ENCODE measurements at places on chromosomes 6 and 20.
A peak's percentile ranks its signal among the peaks of the same experiment; 100 is the strongest.

- H3K27ac ChIP-seq, result no peak overlapping the region
- DNase-seq, result no peak
- no peaks in the 10 kb centered on the region for H3K4me1 ChIP-seq
- no peaks in the 10 kb centered on the region for H3K27me3 ChIP-seq
- no peaks in the 10 kb centered on the region for H3K36me3 ChIP-seq
These were observed 35.4 kb upstream of the HMGN3 start for GRCh38 chr6:79269877-79270276.

DNA sequence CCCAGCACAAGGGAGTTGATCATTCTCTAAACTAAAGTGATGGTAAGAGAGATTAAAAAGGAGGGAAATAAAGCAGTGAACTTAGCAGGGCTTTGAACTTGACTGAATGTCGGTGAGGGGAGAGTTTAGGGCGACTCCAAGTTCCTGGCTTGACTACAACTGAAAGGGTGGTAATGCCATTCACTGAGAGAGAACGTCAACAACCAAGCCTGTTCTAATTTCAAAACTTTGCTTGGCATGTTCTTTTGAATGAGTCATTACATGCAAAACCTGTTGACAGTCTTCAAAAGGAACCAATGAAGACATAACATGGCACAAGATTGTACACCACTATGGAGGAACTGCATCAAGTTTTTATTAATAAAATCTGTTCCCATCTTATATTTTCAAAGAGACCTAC lies 10.3 kb upstream of the MYB start:
- no peak for DNase-seq
- no peak overlapping the region for H3K27ac ChIP-seq
- H3K4me1 ChIP-seq, result no peaks in the 10 kb centered on the region
- no peaks in the 10 kb centered on the region for H3K27me3 ChIP-seq
- no peaks in the 10 kb centered on the region for H3K36me3 ChIP-seq
- no peak overlapping the region for H3K4me3 ChIP-seq

- H3K27me3 ChIP-seq, result no peaks in the 10 kb centered on the region
- H3K27ac ChIP-seq, result no peak overlapping the region
- H3K4me3 ChIP-seq, result no peak overlapping the region
- DNase-seq, result peak; percentile 83
- no peaks in the 10 kb centered on the region for H3K36me3 ChIP-seq
- H3K4me1 ChIP-seq, result peaks cover 8% of the 10 kb centered on the region
These were observed 19.6 kb upstream of the TRAM2 start for GRCh38 chr6:52596371-52597028.

DNA sequence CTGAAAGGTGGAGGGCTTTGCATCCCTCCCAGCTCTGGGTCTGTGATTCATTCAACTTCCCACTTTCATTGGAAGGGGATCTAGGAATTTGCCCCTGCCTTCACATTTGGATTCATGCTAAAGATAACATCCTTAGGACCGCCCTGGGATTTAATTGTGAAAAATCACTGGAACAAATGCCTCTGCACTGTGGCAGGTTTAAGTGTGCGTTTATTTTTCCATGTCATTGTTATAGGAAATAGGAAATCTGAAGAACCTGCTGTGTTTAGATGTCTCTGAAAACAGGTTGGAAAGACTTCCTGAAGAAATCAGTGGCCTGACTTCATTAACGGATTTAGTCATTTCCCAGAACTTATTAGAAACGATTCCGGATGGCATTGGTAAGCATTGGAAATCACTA lies 104.7 kb downstream of the LRRC1 start:
- peaks cover 4% of the 10 kb centered on the region for H3K36me3 ChIP-seq
- H3K27ac ChIP-seq, result no peak overlapping the region
- H3K4me3 ChIP-seq, result no peak overlapping the region
- no peak for DNase-seq
- no peaks in the 10 kb centered on the region for H3K27me3 ChIP-seq

DNA sequence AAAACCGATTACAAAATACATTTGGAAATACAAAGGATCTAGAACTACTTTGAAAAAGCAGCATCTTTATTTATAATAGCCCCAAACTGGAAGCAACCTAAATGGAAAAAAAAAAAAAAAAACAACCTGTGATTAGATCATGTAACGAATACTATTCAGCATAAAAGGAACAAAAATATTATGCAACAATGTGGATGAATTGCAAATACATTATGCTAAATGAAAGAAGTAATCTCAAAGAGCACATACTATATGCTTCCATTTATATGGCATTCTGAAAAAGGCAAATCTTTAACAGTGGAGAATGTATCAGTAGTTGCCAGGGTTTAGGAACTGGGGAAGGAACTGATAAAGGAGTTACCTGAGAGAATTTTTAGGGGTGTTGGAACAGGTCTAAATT lies 28.9 kb downstream of the IRAK1BP1 start:
- no peaks in the 10 kb centered on the region for H3K4me1 ChIP-seq
- H3K27ac ChIP-seq, result no peak overlapping the region

GRCh38 chr6:54085047-54085446 lies 26.2 kb upstream of the MLIP start:
- H3K36me3 ChIP-seq, result no peaks in the 10 kb centered on the region
- H3K4me3 ChIP-seq, result no peak overlapping the region
- H3K4me1 ChIP-seq, result peaks cover 18% of the 10 kb centered on the region
- H3K27me3 ChIP-seq, result no peaks in the 10 kb centered on the region
- no peak for DNase-seq

- no peaks in the 10 kb centered on the region for H3K36me3 ChIP-seq
- H3K4me1 ChIP-seq, result no peaks in the 10 kb centered on the region
- DNase-seq, result no peak
- peaks cover 6% of the 10 kb centered on the region for H3K27me3 ChIP-seq
- no peak overlapping the region for H3K4me3 ChIP-seq
- H3K27ac ChIP-seq, result no peak overlapping the region
These were observed 92.4 kb upstream of the CD83 start for GRCh38 chr6:14025160-14025559.

GRCh38 chr20:6053776-6054688 lies at the start of gene LRRN4:
Gene LRRN4, minus strand, starts transcription at chr20:6054060. Its CDS starts 1,261 bp downstream, at chr20:6052799.
- H3K4me3 ChIP-seq, result peak within 1 kb of the TSS; percentile 69
- no peaks in the 10 kb centered on the region for H3K27me3 ChIP-seq
- peaks cover 14% of the 10 kb centered on the region for H3K36me3 ChIP-seq
- H3K4me1 ChIP-seq, result peaks cover 55% of the 10 kb centered on the region

DNA sequence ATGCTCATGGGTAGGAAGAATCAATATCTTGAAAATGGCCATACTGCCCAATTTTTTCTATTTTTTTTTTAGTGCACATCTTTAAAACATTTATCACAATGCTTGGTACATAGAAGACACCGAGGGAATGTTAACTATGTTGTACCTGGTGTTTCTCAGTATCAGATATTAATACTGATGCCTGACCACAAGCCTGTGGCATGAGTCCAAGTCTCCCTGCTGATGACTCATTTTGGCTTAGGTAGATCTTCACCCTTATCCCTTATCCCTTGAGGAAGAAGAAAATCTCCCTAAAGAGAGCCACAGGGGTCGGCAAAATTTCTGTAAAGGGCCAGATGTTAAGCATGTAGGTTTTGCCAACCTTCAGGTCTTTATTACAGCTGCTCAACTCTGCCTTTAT lies 14.5 kb downstream of the CD109 start:
- no peak for DNase-seq
- no peaks in the 10 kb centered on the region for H3K27me3 ChIP-seq
- no peak overlapping the region for H3K4me3 ChIP-seq
- H3K4me1 ChIP-seq, result peaks cover 5% of the 10 kb centered on the region

DNA sequence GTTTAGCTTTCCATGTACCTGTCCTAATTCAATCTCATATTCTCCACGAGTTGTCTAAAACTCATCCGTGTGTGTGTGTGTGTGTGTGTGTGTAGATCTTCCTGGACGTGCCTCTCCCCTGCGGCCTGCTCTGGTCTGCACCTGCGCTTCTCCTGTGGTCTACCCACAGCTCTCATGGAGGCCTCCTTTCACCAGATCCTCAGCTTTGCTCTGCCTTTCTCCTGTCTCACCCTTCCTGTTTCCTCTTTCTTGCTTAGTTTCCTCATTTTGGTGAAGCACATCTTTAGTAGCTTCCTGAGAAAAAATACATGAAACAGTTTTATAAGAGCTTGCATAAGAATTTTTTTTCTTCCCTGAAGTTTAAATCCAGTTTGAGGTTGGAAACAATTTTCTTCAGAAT lies 18.1 kb downstream of the SLX4IP start:
- H3K27me3 ChIP-seq, result no peaks in the 10 kb centered on the region
- no peak for DNase-seq
- H3K36me3 ChIP-seq, result no peaks in the 10 kb centered on the region

DNA sequence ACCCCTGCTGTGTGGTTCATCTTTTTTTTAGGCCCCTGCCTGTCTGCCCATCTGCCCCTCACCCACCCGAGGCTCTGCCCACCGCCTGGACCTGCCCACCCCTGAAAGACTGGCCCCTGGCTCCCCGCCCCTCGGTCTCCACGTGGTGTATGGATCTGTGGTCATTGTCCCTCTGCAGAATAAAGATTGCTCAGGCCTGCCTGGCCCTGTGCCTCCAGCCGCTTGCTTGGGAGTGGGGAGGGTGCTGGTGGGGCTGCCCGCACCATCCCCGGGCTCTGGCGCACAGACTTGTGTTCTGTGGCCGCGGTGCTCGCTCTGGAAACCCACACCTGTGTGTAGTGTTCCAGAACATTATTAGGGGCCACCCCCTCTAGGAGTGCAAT lies 1.6 kb downstream of the MAP1LC3A start:
- no peaks in the 10 kb centered on the region for H3K27me3 ChIP-seq
- no peaks in the 10 kb centered on the region for H3K4me1 ChIP-seq
- no peak overlapping the region for H3K4me3 ChIP-seq
- H3K27ac ChIP-seq, result no peak overlapping the region

DNA sequence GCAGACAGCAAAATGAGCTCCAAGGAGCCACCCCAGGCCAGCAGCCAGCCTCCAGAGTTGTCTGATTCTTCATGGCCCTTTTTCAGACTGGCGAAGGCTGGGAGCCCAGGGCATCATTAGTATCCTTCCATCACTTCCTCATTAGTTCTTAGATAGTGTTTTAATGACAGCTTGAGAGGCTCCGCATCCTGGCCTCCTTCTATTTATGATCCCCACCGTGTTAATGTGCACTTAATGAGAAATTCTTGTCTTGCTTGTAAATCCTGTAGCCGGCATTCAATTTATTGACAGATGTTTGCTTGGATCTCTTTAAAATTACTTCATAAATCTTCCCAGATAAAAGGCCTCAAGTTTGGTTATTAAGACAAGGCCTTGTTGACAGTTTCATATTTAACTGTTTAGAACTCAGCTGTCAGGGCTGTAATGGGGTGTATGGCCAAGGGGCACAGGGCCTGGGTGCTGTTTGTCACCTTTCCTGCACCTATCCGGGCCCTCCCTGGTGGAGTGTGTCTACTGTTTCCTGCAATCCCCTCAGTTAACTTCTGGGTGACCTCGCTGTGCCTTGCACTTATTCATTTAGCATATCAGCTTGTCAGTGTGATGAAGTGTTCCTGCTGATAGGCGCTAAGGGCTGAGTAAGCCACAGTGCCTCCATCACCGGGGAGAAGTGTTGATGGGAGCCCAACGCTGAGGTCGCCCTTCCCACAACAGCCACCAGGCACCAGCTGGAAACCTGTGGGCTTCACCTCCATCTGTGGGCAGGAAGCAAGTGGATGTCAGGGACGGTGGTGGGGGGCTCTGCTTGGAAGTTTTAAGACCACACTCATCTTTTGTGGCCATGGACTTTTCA lies 169.3 kb downstream of the TSHZ2 start:
- peak overlapping the region; percentile 87 for H3K27ac ChIP-seq
- H3K4me3 ChIP-seq, result no peak overlapping the region
- H3K27me3 ChIP-seq, result no peaks in the 10 kb centered on the region
- no peaks in the 10 kb centered on the region for H3K36me3 ChIP-seq

GRCh38 chr6:12709556-12710232 lies 6.9 kb upstream of the PHACTR1 start:
- H3K4me3 ChIP-seq, result no peak overlapping the region
- H3K4me1 ChIP-seq, result no peaks in the 10 kb centered on the region
- no peak for DNase-seq
- no peak overlapping the region for H3K27ac ChIP-seq

DNA sequence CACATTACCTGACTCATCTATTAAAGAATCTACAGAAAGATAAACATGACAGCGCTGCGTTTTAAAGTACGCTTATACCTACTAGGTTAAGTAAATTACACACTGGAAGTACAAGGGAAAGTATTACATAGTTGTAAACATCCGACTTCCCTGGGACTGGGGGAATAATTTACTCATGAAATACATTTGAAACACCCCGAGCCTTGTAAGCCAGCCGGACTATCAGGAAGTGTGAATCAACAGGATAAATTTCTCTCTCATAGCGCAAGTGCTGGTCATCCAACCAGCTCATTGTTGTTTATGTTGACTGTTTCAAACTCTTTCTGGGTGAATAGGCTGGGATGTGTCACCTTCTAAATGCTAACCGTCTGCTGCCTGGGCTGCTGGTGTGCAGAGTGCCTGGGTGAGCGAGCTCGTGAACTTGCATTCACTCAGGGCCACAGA lies 4.9 kb downstream of the BMP6 start:
- H3K36me3 ChIP-seq, result no peaks in the 10 kb centered on the region
- H3K4me1 ChIP-seq, result peaks cover 5% of the 10 kb centered on the region
- no peak overlapping the region for H3K4me3 ChIP-seq
- DNase-seq, result peak; percentile 74
- no peak overlapping the region for H3K27ac ChIP-seq

- peak; percentile 86 for DNase-seq
- no peak overlapping the region for H3K4me3 ChIP-seq
- no peaks in the 10 kb centered on the region for H3K27me3 ChIP-seq
- H3K36me3 ChIP-seq, result no peaks in the 10 kb centered on the region
These were observed 35.3 kb downstream of the ELOVL2 start for GRCh38 chr6:11008821-11009220.

DNA sequence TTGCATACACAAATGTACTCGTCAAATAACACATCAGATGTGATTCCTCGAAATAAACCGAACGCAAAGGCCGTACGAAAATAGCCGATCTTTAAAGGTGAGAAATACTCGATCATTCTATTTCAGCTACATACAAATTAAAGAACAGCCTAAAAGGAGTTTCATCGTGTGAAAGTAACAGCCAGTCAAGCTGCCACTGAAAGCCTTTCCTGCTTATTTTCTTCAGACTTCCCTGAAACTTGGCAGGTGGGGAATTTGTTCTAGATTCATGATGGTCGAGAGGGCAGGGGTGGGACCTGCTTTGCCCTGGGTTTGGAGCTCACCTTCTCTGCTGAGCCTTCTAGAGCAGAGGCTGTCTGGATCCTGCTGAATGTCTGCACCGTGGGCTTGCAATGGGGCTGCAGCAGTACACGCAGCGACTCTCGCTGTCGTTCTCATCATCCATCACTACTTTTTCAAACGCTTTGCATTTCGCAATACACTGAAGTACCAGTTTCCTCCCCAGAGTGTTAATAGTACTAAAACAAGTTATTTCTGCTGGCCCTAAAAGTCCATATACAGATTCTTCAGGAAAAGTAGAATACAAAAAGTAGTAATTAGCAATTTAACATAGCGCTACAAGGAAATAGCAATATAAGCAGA lies 16.2 kb downstream of the FOXC1 start:
- no peak overlapping the region for H3K27ac ChIP-seq
- no peak for DNase-seq
- H3K27me3 ChIP-seq, result peaks cover 76% of the 10 kb centered on the region
- peaks cover 14% of the 10 kb centered on the region for H3K4me1 ChIP-seq
- H3K36me3 ChIP-seq, result no peaks in the 10 kb centered on the region
